ENCODE measurements at places on chromosomes 6 and 20.

DNA sequence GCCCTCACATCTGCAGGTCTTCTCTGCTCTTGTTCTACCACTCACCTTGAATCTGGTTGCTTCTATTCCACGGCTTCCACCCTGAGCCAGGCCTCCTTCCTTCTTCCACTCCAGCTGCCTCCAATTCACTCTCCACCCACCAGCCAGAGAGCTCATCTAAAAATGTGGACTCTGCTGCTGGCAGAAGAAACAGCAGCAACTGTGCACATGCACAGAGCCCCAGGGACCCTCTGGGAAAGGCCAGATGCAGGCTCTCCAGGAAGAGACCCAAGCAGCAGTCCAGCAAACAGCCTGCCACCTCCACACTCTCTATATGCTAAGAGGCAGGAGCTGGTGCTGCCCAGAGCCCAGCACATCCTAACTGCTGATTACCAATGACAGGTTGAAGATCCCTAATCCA, 162.6 kb upstream of the TOP1 start:
- no peak for DNase-seq

GRCh38 chr6:169800668-169801395, 49.4 kb downstream of the ERMARD start:
- DNase-seq: peak; percentile 83

DNA sequence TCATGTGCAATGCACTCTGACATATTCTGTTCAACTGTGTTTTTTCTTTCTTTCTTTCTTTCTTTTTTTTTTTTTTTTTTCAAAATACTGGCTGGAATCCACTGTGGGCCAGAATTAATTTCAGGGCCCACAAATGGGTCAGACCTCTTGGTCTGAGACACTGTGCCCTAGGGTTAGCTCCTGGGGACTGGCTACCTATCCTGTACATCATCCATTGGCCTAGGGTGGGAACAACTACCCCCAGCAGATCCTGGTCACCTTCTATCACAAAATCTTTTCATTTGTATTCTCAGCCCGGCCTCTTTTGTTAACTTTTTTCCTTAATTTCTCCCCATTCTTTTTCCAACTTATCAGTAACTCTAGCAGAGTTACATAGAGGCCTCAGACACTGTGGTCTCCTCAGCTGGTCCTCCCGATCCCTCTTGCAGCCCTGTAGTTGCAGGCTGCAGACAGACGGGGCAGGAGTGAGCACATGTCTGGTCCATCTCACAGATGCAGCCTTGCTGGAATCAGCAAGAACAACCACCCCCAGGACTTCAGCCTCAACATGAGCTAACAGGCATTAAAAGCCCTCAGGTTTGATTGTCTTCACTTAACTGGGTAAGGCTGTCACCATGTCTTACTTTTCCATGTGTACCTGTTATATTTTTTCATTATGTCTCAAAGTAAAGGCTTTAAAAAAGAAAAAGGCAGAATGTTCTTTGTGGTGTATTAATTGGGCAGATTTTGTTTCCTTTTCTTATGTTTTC, 41.3 kb downstream of the TXLNB start:
- DNase-seq: peak; percentile 72

DNA sequence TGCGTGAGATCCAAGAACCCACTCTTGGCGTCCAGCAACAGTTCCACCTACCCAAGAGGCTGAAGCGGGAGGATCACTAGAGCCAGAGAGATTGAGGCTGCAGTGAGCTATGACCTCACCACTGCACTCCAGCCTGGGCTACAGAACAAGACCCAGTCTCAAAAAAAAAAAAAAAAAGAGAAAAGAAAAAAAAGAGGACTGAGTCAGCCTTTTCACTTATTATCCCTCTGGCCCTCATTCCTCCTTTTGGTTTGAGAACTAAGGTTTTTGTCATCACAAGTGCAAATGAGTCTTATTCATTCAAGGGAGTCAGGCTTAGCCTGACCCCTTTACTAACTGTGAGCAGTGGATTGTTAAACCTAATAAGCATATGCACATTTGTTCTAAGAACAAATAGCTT, 37.9 kb upstream of the JARID2 start:
- DNase-seq: no peak

DNA sequence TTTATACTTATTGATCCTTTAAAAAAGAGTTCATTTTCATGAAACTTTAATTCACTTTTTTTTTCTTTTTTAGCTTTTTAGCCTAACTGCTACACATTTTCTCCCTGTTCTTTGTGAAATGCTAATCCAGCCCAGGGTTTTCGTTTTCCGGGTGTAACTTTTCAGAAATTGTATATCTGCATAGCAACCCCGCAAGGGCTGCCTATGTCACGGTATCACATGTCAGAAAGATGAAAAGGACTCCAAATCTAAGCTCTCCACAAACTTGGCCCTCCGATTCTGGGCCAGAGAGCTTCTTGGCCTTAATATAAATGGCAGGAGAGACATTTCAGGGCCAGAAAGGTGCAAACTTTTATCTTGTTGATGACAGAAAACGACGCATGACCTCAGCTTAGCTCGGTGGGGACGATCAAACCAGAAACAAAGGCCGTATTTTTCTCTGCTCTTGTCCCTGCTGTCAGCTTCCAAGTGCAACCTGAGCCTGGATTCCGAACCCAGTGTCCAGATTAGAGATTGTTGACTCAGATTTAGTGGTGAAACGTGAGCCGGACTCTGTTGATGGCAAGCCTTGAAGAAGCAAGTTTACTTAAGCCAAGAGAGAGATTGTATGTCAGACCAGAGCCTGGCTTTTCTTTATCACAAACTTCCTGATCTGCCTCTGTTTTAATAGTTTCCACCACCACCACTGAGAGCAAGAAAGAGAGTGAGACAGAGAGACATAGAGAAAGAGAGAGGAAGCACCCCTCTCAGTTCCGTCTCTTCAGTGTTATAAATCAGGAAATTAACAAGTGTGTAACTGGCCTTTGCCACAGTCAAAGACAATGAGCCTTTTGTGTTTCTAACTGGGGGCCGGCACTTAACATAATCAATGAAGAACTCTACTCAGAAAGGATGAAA, 157.8 kb downstream of the SCML4 start:
- DNase-seq: peak; percentile 53

GRCh38 chr20:17887331-17888030, 81.1 kb downstream of the SNX5 start:
- DNase-seq: no peak

DNA sequence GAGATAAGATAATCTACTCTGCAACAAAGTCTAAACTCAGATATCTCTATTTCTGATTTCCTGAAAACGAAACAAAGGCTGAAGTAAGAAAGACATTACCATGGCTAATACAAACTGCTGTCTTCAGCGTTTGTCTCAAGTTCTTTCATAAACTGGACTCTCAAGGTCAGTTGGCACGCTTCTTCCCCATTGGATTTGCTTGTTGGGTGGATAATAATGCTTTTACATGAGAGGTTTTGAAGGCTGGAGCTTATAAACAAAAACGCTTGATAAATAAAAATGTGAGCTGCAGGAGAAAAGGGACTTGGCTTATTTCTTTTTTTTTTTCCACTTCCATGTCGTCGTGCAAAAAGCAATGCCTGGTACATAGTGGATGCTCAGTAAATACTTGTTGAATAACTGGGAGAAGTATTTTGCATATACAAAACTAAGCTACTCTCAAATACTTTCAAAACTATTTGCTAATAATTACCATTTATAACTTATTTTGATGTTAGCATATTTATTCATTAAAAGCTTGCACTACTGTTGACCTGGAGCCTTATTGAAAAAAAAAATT, 65.7 kb upstream of the EEF1A1 start:
- no peak for DNase-seq

GRCh38 chr6:1439349-1439748, 50.0 kb downstream of the FOXF2 start:
- DNase-seq: no peak

DNA sequence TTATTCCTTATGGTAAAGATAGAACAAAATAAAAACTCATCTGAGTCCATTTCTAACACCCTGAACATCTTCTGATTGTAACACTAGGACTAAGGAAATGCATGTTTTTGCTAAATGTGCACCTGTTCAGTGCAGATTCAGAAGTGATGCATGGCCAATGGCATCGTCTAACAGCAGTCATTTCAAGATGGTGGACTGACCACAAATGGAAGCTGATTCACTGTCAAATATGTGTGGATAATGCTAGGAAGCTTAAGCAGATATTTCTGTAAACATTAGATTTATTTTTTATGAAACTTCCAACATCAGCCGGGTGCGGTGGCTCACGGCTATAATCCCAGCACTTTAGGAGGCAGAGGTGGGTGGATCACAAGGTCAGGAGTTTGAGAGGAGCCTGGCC, 394.8 kb downstream of the SAMD5 start:
- no peak for DNase-seq

- DNase-seq: no peak
Measured at GRCh38 chr6:102038964-102039363, 645.5 kb downstream of the GRIK2 start.

GRCh38 chr20:63434599-63435378, 37.7 kb downstream of the KCNQ2 start:
- DNase-seq: peak; percentile 77

DNA sequence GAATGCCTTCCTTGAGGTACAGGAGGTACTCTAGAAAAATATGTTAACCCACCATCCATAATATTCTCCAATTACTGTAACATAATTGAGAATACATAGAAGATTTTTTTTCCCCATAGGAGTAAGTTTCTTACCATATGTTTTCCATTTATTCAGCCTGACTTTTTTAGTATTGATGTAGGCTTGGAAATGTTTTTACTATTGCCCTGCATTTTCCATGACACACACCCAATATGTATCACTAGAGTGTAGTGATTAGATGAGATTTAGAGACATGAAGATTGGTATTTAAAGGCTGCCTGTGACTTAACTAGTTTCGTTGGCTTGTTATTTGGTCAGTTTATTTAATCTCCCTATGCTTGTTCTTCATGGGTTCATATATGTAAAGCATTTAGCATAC, 39.5 kb downstream of the KCNQ5 start:
- DNase-seq: no peak

GRCh38 chr6:150118627-150119026, 24.2 kb upstream of the PPP1R14C start:
- no peak for DNase-seq

DNA sequence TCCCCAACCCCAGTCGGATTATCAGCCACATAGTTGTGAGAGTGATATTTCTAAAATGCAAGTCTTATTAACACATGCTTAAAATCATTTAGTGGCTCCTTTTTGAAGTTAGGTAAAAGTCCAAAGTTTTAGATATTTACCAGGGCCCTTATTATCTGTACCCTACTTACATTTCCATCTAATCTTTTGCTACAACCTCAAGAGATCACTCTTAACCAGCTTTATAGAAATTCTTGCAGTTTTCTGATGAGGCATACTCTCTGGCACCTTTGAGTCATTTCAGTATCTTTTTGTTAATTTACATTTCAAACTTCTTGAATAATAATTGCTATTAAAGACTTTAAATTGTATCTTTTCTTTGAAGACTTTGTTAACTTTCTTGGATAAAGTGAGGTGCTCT, 453.3 kb downstream of the RFPL4B start:
- no peak for DNase-seq

DNA sequence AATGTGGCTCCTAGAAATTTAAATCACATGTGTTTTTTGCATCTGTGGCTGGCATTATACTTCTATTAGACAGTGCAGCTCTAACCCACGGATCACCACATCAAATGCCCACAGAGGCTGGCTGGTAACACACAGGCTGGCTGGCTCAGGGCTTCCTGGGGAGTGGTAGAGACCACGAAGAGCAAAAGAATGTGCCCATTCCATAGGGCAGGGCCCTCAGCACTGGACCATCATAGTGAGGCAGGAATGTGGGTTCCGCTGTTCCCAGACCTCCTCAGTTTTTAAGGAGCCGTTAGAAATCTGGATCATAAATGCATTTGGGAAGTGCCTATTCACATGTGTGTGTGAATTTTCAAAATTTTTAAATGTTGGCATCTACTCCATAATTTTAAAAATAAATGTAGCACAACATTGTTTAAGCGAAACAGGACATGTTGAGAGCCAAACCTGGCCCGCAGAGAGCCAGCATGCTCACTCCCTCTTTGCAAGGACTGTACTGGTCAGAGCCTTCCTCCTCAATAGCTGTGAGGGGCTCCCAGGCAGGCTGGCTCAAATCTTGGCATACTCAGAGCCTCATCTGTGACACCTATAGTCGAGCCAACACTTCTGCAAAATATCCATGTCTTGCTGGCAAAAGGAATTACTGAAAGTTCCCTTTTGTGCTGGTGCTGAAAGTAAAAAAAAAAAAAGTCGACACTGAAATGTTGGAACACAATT, 190.5 kb downstream of the FNDC1 start:
- no peak for DNase-seq

DNA sequence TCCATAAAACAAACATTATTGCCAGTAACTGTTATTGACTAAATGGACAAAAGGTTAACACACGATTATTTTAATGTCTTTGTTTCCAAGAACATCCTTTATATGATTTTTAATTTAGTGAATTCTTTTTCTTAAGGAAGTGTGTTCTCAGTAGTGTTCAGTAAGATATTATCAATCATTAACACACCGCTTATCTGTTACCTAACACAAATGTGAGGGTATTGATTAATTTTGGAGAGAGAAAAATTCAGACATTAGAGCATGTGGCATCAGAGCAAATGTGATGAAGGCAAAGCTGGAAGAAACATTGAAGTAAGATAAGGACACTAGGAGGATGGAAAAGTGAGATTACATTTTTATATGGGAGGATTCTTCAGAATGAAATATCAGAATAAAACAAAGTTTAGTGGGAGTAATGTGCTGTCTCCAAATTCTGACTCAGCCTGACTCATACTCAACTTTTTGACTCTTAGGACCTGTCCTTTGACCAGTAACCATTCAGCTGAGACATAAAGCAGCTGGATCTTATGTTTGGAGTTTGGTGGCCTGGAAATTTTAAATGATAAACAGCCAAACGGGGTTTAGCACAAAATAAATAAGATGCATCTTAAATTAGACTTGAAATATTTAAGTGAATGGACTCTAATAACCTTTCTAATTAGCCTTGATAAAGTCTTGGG, 348.6 kb downstream of the CD109 start:
- DNase-seq: no peak

DNA sequence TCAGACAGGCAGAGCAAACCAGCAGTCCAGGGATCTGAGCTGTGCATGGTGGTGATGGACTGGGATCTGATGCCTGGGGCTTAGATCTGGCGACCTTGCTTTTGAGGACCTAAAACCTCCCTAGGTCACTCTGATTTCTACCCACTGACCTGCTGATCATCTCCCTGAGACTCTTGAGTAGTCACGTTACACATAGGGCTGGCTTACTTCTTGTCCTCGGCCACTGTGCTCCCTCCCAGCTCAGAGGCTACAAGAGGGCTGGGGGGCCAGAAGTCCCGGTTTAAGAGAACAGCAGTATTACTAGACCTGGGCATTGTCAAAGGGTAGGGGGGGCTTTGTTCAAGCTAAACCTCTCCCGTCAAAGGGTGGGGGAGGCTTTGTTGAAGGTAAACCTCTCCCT, 5.5 kb downstream of the DYNLT1 start:
- DNase-seq: no peak

All from hepatocyte (in vitro differentiated cells).